ENCODE measurements at places on chromosomes 7 and 10.
A peak's percentile ranks its signal among the peaks of the same experiment; 100 is the strongest.

- no peak for DNase-seq
These were observed 18.3 kb downstream of the PLEKHA1 start for GRCh38 chr10:122392835-122393234.

DNA sequence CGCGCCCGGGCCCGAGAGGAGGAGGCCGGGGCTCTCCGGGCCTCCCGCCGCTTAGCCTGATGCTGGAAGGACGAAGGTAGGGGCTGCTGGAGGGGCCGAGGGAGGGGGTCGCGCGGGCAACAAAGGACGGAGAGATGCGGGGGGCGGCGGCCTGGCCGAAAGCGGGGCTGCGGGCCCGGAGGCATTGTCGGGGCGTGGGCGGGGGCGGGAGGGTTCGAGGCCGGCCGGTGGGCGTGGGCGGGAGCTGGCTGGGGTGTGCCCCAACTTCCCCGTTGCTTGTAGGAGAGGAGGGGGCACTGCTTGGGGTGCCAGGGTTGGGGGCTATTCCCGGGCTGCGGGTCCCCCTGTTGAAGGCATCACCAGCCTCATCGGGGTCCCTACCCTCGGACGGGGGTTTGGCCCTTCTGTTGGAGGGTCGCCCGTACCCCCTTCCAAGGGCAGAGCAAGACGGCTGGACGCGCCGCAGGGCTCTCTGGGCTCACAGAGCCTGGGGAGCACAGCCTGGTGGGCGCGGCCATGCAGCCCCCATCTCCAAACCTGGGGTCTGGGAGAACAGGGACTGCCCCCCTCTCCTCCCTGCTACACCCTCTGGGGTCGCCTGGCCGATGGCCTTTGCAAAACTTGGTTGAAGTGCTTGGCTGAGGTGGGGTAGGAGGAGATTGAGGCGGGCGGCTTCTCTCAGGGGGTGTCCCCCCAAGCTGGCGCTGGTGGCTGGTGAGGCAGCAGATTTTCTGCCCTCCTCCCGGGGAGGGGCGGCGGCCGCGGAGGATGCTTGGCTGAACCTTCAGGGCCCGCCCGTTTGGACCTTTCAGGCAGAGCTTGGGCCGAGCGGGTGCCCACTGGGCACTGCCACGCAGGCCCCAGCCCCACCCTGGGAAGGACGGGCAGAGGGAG is 699 bp downstream of the CLIP2 start:
- peak; percentile 26 for DNase-seq

DNA sequence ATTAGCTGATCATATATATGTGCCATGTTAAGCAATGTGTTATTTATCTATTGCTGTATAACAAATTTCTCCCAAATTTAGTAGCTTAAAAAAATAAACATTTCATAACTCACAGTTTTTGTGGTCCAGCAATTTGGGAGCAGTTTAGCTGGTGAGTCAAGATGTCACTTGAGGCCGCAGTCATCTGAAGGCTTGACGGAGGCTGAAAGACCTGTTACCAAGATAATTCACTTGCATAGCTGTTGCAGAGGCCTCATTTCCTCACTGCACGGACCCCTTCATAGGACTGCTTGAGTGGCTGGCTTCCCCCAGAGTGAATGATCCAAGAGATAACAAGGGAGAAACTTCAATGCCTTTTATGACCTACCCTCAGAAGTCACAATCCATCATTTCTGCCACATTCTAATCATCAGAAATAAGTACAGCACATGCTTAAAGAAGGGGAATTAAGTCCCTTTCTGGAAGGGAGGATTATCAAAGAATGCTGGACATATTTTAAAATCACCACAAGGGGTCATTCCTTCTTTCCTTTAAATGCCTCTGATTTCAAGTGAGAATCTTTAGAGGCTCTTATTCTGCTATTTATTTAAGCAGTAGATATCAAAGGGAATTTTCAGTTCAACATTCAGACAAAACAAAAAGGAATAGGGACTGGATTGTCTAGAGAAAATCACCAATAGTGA is 10.5 kb upstream of the SRPK2 start:
- DNase-seq, result no peak

DNA sequence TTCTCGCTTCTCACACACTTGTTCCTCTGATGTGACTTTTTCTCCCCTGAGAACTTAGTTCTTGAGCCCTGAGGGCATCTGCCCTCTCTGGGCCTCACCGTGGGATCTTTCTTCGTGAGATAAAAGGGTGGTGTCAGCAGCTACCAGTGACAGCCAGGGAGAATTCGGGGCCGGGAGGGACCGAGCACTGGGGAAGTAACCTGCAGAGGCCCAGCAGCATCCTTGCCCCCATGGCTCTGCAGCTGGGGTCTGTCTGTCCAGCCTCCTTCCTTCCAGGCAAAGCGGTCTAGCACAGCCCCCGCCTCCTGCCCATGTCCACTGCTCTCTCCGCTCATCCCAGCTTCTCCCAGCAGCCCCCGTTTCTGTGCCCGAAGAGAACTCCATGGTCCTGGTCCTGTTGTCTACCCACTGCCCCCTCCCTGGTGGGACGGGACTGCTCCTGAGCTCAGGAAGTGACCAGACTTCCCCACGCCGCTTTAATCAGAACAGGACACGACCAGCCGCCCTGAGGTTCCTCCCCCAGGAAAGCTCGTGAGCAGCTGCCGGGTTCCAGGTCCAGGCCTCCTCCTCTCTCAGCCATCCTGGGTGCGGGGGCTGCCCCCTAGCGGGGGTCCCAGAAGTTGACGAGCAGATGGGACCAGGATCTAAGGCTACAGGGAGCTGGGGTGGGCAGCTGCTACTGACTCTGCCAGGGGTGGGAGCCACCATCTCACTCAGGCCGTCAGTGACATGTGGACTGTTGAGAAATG is 187.5 kb downstream of the WDR37 start:
- no peak for DNase-seq

- no peak for DNase-seq
These were observed 21.6 kb downstream of the GARS1 start for GRCh38 chr7:30616318-30616717.

GRCh38 chr7:123126171-123126570 is 73.6 kb downstream of the SLC13A1 start:
- no peak for DNase-seq

GRCh38 chr7:3393862-3394261 is 92.8 kb downstream of the SDK1 start:
- DNase-seq, result no peak

GRCh38 chr10:118332236-118332635 is 9.9 kb downstream of the FAM204A start:
- DNase-seq, result no peak

GRCh38 chr10:72173619-72174296 is 42.1 kb upstream of the ANAPC16 start:
- no peak for DNase-seq

- DNase-seq, result no peak
These were observed 739 bp downstream of the MPP7 start for GRCh38 chr10:28302012-28302637.
